ENCODE measurements at places on chromosomes 6 and 20.

GRCh38 chr20:34472246-34472925 lies 43.8 kb upstream of the DYNLRB1 start:
- DNase-seq, result peak; percentile 34

DNA sequence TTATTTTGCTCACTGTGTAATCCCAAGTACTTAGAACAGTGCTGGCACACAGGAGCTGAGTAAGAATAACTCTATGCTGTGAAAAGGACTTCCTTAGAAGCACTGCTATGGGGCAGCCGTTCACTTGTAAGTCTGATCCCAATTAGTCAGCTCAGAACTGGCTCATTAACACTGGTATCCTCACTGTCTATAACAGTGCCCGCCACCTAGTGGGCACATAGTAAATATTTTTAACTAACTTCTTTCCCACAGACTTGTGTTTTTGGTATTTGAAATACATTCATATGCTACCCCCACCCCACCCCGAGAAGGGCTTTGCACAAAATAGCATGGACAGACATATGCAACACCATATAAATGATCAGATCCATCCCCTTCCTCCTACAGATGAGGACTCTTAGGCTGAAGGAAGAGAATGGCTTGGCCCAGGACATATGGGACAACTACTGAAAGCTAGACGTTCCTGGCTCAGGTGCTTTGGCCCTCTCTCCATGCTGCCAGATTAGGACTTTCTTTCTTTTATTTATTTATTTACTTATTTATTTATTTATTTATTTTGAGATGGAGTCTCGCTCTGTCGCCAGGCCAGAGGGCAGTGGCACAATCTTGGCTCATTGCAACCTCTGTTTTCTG lies 47.1 kb downstream of the DST start:
- DNase-seq, result peak; percentile 17

DNA sequence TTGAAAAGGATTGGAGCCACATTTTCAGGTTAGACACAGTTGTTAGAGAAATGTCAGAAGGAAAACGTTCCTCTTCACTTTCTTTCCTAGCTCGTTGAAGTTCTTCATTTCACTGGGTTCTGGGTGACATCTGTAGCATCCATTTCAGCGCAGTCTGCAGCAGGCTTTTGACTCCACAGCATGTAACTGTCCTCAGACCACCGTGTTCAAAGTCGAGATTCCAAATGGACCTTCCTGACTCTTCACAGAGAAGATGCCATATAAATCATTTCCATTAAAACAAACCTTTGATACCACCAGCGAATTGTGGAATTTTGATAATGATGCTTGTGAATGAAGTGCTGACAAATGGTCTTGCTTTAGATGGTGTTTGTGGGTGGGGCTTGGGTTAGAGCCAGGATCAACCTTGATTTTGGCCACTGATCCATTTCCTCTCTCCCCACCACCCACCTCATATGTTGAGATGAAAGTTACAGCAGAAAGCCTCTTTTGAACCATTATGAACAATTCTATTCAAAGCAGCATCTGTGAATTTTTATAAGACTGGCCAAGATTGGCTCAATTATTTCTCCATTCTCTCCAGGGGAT lies 185.3 kb upstream of the PREP start:
- DNase-seq, result no peak

GRCh38 chr6:144696610-144697368 lies 411.7 kb downstream of the UTRN start:
- no peak for DNase-seq

DNA sequence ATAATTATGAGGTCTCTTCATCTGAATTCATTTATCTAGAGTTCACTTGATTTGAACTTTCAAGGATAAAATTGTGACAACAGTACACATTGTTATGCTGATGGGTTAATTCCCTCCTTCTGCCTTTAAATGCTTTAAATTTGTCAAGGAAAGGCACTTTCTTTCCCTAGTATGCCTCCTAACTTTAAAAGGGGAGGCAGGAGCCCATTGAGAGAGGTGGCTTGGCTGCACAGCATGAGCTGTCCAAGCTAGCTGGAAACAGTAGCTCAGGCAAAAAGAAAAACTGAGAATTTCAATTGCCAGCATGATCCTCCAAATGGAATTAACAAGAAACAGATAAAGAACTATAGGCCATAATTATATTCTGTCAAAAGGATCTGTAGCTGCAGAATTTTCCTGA lies 243.3 kb upstream of the GRIK2 start:
- DNase-seq, result no peak

GRCh38 chr6:82741325-82741995 lies 324.2 kb downstream of the UBE3D start:
- peak; percentile 17 for DNase-seq

DNA sequence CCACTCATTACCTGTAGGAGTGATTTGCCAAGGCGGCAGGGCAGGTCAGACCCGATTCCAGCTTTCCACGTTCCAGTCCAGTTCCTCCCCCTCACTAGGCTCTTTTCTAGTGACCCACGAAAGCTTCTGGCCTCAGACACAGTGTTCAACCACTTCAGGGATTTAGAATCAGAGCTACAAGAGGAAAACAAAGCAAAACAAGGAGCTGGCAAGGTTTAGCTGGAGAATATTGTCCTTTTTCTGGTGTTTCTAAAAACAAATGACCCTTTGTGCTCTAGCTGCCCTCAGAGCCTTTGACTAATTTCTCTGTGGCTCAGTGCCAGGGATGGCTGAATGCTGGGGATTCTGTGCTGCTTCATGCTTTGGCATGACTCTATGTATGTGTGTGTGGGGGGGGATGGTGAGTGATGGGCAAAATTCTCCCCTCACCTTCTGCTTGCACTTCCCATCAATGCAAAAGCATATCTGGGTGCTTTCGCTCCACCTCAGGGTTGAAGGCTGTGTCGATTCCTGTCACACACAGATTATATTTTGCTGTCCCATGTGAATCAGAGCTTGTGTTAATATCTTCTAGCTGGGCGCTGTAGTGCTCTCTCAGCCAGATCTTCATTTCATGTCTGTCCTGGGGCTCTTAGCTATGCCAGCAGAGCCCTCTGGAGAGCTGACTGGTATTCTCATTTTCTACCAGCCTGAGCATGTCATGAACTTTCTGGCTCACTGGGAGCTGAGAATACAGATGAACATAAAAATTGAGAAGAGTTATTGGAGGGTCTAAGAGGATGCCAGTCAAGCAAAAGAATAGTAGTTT lies 19.3 kb upstream of the NEDD9 start:
- DNase-seq, result no peak

- no peak for DNase-seq
Observed at GRCh38 chr6:89321131-89321970, 6.3 kb upstream of the GABRR2 start.

GRCh38 chr6:159254186-159254585 lies 85.0 kb downstream of the FNDC1 start:
- DNase-seq, result peak; percentile 85

DNA sequence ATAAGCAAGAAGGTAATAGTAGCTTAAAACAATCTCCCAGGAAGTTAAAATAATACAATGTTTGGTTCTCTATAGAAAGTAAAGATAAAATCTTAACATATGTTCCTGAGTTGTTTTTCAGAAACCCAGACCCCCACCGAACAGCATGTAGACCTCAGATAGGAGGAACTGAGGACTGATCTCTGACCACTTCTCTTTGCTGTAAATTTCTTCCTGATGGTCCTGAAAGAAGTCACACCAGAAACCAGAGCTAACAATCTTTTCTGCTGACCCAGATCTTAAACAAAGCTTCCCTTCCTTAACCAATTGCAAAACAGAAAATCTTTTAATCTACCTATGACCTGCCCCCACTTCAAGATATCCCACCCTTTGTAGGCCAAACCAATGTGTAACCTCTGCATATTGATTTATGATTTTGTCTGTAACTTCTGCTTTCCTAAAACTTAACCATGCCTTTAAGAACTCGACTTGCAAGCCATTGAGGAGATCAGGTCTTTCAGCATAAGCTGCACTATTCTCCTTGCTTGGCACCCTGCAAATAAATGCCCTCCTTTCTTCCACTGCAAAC lies 21.9 kb upstream of the BEND6 start:
- no peak for DNase-seq

DNA sequence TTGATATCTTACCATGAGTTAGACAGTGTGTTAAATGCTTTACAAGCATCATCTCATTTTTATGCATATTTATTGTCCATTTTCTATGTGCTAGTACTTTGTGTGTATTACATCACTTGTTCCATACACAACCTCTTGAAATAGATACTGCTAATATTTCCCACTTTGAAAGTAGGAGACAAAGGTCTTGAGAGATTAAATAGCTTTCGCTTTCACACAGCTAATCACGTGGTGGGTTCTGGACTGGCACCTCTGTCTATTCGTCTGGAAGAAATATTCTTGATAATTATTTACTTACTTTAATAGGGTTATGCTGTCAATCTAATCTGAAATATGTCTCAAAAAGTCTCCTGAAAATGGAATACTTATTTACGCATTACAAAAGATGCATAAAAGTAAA lies 30.2 kb downstream of the EPHA7 start:
- no peak for DNase-seq
